ENCODE measurements at places on chromosomes 12 and 14.

GRCh38 chr14:22502007-22502406 lies 87.0 kb downstream of the DAD1 start:
- DNase-seq: no peak

GRCh38 chr12:57388425-57388824 lies 42.4 kb downstream of the R3HDM2 start:
- no peak for DNase-seq

GRCh38 chr12:63354969-63355368 lies 204.0 kb upstream of the AVPR1A start:
- no peak for DNase-seq

DNA sequence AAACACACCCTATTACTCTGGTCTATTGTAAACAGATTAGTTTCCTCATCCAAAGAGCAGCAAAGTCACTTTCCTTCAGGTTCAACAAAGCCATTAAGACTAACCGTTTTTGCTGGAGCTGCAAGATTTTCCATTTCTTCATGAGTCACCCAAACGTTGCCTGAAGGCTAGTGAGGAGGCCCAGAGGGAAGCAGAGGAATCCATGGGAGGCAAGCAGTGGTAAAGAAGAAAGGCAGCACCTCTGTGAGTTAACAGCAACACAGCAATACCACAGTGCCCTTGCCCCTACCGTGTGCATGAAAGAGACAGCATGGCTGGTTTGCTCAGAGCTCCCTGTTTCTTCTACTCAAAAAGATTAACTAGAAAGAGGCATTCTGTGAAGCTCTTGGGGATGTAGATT lies 206.3 kb downstream of the ACSS3 start:
- peak; percentile 2 for DNase-seq

DNA sequence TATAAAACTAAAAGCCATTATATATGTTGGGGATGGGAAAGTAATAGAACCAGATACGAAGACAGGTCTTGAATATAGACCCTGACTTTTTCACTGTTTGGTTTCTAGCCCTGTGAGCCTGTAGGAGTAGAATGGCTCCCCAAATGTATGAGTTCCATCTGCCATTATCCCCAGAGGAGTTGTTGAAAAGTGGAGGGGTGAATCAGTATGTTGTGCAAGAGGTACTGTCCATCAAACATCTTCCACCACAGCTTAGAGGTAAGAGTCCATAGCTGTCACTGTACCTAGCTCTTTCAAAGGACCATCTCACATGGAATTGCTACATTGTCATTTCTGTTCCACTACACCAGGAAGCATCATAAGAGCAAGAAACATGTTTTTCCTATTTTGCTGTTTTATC lies 1.1 kb downstream of the NCAPD2 start:
- DNase-seq: no peak

DNA sequence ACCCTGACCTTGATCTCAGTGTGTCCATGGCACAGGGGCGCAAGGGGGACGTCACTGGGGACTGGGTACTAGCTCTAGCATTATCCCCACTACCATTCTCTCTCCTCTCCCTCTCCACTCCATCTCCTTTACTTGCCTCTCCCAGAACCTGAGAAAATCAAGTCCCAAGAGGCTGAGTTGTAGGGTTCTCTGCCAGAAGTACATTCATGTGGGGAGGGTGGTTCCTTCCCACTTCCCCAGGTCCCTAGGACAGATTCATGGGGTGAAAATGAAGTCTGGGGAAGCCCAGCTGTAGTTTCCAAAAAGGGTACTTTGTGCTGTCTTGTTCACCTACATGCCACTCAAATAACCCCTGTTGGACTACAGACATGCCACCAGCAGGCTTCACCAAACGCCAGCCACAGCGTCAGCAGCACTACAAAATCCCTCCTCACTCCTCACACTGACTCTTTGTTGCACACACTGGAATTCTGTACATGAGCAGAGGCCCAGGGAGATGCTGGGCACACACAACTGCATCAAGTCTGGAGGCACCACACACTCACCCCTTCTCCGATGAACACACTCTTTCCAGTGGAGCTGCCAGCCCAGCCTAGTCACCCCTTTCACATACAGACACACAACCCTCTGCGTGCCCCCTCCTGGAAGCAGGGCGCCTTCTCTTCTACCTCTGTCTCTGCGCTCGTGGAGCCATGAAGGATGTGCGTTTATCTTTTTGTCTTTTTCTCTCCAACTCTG lies 6.9 kb downstream of the RARG start:
- peak; percentile 66 for DNase-seq

DNA sequence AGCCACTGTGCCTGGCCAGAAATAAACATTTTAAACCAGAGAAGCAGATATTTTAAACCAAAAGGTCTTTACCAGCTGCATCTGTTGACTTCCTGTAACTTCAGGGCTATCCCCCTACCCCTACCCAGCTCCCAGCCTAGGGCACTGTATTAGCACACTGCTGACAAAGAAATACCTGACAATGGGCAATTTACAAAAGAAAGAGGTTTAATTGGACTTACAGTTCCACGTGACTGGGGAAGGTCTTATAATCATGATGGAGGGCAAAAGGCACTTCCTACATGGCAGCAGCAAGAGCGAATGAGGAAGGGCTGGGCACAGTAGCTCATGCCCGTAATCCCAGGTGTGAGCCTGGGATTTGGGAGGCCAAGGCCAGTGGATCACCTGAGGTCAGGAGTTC lies 26.0 kb downstream of the GEMIN2 start:
- DNase-seq: no peak

DNA sequence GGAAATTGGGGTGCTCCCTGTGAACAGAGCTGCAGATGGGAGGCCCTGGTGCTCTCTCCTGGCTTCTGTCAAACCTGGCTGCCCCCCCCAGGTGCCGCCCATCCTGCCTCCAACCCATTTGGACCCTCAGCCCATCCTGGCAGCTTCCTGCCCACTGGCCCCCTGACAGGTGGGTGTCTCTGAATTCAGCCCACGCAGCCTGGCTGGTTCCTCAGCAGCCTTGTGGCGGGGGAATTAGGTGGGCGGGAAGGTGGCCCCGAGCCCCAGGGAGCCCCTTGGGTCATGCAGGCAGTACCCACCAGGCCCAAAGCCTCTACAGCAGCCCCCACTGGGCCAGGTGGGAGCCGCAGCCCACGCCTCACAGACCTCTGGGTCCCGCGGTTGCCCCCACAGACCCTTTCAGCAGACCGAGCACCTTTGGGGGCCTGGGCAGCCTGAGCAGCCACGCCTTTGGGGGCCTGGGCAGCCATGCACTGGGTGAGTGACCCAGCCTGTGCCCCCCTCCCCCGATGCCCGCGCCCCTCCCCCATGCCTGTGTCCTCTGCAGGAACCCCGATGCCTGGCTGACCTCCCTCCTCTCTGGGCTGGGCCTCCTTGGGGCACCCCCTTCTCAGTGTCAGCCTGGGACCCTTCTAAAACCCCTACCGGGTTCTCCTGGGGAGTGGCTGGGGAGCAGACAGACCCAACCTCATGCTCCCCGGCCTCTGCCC lies 28.9 kb downstream of the LRCOL1 start:
- DNase-seq: no peak

- no peak for DNase-seq
These were observed 143.1 kb downstream of the PCNX1 start for GRCh38 chr14:71050227-71050823.

DNA sequence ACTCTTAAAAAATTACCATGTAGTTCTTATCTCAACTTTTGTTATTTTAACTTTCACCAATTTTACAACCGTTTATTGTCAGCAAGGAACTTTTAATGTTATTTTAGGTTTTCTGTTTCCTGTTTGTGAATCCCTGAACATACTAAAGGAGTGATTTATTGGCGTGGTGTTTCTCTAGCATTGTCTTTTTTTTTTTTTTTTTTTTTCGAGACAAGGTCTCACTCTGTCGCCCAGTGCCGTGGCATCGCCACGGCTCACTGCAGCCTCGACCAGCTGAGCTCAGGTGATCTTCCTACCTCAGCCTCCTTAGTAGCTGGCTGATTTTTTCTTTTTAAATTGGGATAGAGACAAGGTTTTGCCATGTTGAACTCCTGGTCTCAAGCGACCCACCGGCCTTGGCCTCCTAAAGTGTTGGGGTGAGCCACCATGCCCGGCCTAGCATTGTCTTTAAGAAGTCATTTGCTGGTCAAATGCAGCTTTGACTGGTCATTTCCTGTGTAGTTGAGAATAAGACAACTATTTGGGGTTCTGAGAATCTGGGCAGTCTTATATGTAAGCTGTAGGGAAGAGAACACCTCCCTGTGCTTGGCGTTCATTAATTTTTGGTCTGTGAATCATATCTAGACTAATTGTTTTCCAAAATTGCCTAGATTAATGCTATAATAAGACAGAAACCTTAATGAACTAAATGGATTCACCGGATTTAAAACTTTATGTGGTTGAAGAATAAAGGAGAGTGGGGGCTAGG lies 2.1 kb downstream of the WASHC4 start:
- no peak for DNase-seq

GRCh38 chr14:79585845-79586244 lies 625.5 kb downstream of the DIO2 start:
- peak; percentile 13 for DNase-seq

- no peak for DNase-seq
These were observed 182.3 kb downstream of the ADGRD1 start for GRCh38 chr12:131135786-131136538.

- DNase-seq: no peak
These were observed 30.1 kb downstream of the ANAPC7 start for GRCh38 chr12:110373425-110373824.

DNA sequence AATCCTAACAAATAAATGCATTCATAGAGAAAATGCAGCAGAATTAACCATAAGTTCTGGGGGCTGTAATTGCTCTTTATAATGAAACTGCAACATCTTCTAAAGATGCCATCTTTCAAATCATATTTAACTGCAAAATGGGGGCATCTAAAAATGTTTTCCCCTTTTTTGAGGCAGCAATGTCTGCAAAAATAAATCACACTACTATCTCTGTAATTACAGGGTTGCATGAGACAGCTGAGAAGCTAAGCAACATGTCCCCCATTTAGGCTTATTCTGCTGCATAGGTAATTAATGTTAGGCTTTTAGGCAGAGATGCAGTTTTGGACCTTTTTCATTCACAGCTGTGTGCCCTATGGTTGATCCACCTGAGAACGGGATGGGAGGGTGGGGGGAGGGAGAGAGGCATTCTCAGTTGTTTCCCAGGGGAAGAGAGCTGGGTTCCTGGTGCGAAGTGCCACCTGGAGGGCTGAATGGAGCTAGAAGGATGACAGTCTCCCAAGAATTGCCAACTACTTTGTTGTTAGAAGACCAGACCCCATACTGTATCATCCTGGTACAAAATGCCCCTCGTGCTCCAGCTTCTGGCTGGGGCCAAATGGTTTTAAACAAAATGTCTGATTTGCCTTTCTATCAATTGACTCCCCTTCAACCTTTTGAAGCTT lies 154.2 kb downstream of the APAF1 start:
- no peak for DNase-seq

- peak; percentile 89 for DNase-seq
These were observed 68.3 kb downstream of the DERA start for GRCh38 chr12:15979096-15980092.

GRCh38 chr12:2693244-2693860 lies 101.4 kb upstream of the FKBP4 start:
- DNase-seq: no peak

GRCh38 chr14:22622255-22622654 lies 21.9 kb downstream of the OR6J1 start:
- DNase-seq: peak; percentile 54

DNA sequence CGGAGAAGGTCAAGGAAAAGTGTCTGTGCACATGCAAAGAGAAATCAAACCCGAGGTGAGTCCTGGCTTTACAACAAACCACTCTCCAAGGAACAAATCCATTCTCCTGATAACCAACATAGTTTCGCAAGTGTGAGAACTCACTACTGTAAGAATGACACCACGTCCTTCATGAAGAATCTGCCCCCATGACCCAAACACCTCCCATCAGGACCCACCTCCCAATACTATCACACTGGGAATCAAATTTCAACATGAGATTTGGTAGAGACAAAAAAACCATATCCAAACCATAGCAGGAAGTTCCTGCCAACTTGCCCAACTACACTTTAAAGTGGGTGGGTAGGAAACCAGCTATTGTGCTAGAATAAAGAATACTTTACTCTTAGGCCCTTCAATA lies 2.4 kb upstream of the ERC1 start:
- DNase-seq: no peak

- DNase-seq: no peak
These were observed 50.1 kb upstream of the E2F7 start for GRCh38 chr12:77115471-77115870.

- no peak for DNase-seq
These were observed 83.7 kb downstream of the ST8SIA1 start for GRCh38 chr12:22250762-22251161.

- DNase-seq: no peak
These were observed 218.0 kb downstream of the PPM1H start for GRCh38 chr12:62716866-62717525.

DNA sequence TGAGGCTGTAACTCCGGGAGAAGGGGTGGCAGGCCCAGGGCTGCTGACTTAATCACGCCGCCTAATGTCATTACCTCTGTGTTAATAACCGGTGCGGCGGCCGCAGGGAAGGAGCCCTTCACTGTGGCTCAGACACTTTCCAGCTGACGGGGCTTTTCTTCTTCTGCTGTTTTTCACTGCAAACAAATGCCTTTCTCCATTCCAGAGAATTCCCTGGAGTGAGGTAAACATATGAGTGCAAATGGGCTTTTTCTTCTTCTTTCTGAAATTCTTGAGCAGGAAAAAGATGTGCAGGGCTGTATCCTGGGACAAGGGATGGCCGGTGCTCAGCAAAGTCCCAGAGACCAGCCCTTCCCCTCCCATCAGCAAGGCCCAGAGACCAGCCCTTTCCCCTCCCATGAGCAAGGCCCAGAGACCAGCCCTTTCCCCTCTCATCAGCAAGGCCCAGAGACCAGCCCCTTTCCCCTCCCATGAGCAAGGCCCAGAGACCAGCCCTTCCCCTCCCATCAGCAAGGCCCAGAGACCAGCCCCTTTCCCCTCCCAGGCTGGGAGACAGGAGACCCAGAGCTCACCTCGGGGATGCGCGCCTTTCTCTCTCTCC lies 33.4 kb upstream of the FAM181A start:
- no peak for DNase-seq

DNA sequence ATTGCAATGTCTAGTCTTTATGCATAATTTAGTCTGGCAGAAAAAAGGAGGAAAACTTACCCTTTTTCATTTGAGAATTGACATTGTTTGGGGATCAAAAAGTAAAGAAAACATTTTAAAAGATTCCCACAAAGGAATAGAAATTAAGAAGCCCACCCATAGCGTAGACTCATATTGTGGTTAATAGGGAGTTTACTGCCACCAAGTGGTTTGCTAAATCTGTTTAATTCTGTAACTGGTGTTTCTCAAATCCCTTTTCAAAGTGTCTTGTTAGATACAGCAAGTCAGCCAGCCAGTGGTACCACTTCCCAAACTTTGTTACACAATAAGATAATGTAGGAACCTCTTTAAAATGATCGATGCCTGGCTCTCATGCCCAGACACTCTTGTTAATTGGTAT lies 180.3 kb downstream of the IPO8 start:
- DNase-seq: no peak

- no peak for DNase-seq
These were observed 1.5 kb downstream of the KDM2B start for GRCh38 chr12:121579190-121579791.

DNA sequence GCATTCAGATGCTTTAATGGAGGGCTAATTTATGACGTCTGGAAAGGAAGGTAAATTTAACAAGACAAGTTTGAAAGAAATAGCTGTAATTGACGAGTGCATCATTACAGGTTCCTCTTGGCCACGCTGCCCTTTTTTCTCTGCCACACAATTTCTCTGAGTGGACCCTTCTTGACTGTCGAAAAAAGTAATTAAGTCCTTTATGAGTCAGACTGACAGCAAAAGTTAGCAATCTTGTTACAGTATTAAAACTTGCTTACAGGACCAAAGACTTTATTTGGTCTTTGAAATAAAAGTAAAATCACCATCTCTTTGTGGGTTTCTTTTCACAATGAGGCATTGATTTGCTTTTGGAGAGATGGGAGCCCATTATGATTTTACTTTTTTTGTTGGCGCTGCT lies 42.6 kb downstream of the SAMD4A start:
- DNase-seq: no peak

Measured in fibroblast of gingiva (primary cell).